ENCODE measurements at places on chromosomes 3 and 15. TPM values are rescaled to one million over a fixed set of nuclear protein-coding genes. Genes with fewer than 3 reads are reported as not detected.

GRCh38 chr3:154745929-154746328, 315.9 kb upstream of the GPR149 start:
- DNase-seq, result no peak

GRCh38 chr3:34073111-34073510, 274.7 kb downstream of the PDCD6IP start:
- DNase-seq, result no peak

DNA sequence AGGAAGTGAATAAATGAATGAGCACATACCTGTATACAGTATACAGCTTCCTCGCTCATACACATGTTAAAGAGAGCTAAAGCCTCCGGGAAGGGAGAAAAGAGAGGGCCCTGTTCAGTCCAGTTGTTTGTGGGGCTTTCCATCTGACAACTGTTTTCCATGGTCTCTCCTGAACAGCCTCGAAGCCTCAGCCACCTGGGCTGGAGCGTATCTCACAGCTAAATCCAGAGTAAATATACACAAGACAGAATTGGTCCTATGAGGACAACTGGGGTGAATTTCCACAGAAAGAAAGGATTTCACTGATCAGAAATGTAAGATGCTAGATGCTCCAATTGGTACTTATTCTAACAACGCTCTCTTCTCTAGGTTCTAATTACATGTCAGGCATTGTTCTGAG, 103.5 kb downstream of the LIPC start:
- no peak for DNase-seq

- DNase-seq, result no peak
Measured at GRCh38 chr3:144112437-144112836, 140.8 kb downstream of the DIPK2A start.

GRCh38 chr3:116947148-116947547, 237.6 kb downstream of the TUSC7 start:
- DNase-seq, result no peak

DNA sequence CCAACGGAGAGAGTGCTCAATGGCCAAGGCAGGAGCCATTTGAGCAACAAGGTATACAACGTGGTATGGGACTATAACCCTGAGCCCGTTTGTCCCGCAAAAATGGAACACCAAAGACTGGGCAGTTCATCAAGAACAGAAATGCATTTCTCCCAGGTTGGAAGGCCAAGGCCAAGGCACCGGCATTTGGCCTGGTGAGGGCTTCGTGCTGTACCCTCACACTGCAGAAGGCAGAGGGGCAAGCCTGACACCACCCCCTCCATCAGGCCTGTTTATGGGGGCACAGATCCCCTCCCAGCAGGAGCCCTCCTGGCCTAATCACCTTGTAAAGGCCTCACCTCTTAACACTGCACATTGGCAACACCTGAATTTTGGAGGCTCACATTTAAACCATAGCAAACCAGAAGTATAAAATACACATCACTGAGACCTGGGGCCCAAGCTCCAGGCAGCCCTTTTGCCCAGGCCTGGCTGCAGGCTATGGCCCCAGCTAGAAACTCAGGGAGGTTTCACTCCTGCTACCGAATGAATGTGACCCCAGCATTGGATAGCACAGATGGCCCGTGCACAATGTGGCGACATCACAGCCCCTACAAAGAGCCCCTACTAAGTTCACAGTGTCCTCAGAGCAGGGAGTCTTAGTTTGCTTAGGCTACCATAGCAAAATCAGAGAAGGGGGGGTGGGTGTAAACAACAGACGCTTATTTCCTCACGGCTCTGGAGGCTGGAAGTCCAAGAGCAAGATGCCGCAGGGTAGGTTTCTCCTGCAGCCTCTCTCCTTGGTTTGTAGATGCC, 47.1 kb downstream of the KLF15 start:
- DNase-seq, result no peak

DNA sequence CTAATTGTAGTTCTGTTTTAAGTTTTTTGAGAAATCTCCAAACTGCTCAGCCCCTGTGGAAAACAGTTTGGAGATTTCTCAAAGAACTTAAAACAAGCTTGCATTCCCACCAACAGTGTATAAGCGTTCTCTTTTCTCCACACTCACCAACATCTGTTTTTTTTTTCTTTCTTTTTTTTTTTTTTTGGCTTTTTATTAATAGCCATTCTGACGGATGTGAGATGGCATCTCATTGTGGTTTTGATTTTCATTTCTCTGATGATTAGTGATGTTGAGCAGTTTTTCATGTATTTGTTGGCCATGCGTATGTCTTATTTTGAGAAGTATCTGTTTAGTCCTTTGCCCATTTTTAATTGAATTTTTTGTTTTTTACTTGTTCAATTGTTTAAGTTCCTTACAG, 73.1 kb upstream of the COL8A1 start:
- no peak for DNase-seq

GRCh38 chr3:157369727-157370421, 66.8 kb upstream of the PTX3 start:
- DNase-seq, result no peak

DNA sequence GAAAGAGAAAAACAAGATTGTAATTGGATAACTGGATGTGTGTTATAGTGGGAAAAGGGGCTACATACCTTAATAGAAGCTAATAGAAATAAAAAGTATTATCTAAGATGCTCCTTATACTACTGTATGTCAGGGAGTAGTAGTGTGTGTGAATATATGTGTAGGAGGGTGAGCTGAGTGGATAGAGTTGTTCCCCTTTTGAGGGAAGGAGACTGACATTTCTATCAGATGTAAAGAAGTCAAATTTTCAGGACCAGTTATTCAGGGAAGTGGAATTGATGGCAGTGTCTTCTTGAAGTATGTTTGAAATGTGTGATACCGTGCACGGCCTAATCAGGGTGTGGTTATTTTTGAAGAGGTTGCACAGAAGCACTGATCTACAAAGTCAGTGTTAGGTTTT, 49.1 kb downstream of the PCOLCE2 start:
- no peak for DNase-seq

DNA sequence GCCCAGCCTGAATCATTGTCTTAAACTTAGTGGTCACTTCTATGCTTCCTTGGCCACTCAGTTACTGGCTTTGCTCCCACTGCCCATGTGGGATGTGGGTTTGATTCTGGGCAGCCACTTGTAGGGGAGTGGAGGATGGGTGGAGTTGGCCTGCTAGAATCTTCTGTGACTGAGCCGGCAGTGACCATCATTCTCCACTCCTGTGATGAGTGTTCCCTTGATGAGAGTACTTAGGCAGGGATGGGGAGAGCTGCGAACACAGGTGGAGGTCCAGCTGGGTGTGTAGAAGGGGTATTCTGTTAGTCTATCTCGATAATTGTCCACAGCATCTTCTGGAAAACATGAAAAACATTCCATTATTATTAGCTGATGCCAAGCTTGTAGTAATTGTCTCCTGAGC, 8.0 kb downstream of the TM6SF1 start:
- no peak for DNase-seq

DNA sequence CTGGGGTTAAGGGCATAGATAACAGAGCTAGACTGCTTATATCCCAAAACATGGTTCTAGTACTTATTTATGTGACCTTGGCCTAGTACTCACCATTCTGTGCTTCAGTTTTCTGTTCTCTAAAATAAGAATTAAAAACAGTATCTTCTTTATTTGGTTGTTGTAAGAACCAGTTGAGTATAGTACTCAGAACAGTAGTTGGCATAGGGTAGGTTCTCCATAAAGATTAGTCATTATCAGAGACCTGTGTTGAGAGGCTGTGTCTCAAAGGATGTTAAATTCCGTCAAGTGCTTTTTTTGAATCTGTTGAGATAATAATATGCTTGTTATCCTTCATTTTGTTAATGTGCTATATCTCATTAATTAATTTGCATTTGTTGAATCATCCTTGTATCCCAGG, 47.4 kb upstream of the OSTN start:
- DNase-seq, result no peak

DNA sequence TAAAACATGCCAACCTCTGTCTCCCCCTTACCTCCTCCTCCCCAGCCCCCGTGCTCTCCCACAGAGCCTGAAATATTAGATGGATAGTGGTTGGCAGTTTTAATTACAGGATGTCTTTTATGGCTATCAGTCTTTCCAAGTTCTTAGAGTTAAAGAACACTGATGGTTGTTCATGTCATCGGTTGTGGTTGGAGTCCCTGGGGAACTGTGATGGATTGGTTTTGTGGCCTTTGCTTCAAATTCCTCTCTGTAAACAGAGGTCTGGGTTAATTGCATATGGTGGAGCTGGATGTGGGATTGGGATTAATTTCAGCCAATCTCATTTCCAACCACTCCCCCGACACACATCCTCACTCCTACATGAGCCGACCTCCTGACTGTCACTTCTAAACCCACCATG, 164.5 kb upstream of the PROK2 start:
- DNase-seq, result no peak

- DNase-seq, result no peak
Measured at GRCh38 chr15:94259121-94259751, 27.9 kb downstream of the MCTP2 start.

PDZRN3 gene
- not detected for polyA plus RNA-seq

DNAH12 gene
- polyA plus RNA-seq, result not detected

CAND2 gene
- polyA plus RNA-seq, result 7.7 TPM

ZMYND10 gene
- polyA plus RNA-seq, result 0.88 TPM

CIB1 gene
- polyA plus RNA-seq, result 128 TPM

TUSC7 gene
- not detected for polyA plus RNA-seq

CHRM5 gene
- not detected for polyA plus RNA-seq

DNASE1L3 gene
- polyA plus RNA-seq, result not detected

SLC22A14 gene
- polyA plus RNA-seq, result not detected

GOLGA6L26 gene
- not detected for polyA plus RNA-seq

SPINK8 gene
- not detected for polyA plus RNA-seq

ROPN1 gene
- not detected for polyA plus RNA-seq
